Stimulated activated CD4-positive, alpha-beta T cell treated with anti-CD3 and anti-CD28 coated beads, TNF-alpha, amount 100 ng/mL, for 1 hour (primary cell): ENCODE measurements at places on chromosomes 4 and X.

GRCh38 chrX:74187211-74187610 is 116.8 kb upstream of the ZCCHC13 start:
- DNase-seq = no peak

GRCh38 chr4:172777729-172778431 is 390.7 kb upstream of the GALNT7 start:
- DNase-seq = no peak

DNA sequence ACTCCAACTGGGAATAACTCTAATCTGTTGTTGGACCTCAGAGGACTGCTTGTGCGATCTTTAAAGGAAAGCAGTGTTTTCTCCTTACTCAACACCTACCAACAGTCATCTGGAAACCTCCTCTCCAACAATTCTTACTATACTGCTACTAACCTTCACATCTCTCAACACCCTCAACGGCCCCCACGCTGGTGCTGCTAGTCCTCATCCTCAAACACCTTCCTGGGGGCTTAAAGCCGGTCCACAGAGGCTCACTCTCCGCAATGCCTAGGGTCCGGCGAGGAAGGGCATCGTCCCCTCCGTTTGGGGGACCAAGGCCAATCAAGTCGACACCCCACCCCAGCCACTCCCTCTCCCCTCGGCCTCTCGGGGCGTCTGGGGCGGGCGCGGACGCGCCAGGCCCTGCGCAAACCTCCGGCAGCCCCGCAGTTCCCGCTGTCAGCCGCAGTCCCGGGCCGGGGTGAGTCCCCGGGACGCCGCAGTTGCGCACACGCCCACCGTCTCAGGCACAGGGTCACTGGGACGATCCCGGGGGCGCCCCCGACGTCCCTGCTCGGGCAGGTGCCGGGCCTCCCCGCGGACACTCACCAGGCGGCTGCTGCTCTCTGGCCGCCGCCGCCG is 418 bp downstream of the TAB3 start:
- DNase-seq = peak; percentile 0

- no peak for DNase-seq
Observed at GRCh38 chr4:16725252-16725651, 173.2 kb downstream of the LDB2 start.

- DNase-seq = no peak
Observed at GRCh38 chr4:78781924-78782323, 5.8 kb downstream of the BMP2K start.

- DNase-seq = peak; percentile 45
Observed at GRCh38 chr4:9703391-9703790, 78.0 kb upstream of the DRD5 start.

GRCh38 chrX:54045563-54046228 is 1.4 kb upstream of the PHF8 start:
- DNase-seq = no peak

- no peak for DNase-seq
Observed at GRCh38 chr4:165398570-165398969, 19.8 kb downstream of the CPE start.

DNA sequence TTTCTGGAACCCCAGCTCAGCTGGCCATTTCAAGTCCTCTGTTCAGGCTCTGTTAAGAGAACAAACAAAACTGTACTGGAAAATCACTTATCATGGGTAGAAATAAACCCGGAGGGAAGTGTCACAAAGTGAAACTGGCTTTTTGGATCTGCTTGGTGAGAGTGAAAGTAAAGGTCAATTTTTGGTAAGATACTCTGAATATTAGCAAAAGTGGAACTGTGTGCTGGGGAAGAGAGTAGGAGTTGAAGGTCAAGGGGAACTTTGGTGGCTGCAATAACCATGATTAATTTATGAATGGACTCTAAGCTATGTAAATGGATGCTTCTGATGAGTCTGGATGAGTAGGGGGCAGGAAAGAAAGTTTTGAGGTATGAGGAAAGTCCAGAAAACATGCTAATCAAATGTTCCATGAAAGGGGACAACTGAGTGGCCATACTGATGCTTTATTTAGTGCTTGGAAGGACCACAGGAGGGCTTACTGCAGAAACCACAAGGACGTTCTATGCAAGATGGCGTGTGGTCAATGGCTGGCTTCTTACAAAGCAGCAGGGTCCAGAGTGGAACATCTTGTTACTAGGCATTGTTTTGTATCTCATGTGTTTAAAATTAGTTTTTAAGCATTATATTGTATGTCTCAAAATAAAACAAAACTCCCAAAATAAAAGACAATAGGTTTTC is 36.8 kb upstream of the TNIP3 start:
- DNase-seq = no peak

DNA sequence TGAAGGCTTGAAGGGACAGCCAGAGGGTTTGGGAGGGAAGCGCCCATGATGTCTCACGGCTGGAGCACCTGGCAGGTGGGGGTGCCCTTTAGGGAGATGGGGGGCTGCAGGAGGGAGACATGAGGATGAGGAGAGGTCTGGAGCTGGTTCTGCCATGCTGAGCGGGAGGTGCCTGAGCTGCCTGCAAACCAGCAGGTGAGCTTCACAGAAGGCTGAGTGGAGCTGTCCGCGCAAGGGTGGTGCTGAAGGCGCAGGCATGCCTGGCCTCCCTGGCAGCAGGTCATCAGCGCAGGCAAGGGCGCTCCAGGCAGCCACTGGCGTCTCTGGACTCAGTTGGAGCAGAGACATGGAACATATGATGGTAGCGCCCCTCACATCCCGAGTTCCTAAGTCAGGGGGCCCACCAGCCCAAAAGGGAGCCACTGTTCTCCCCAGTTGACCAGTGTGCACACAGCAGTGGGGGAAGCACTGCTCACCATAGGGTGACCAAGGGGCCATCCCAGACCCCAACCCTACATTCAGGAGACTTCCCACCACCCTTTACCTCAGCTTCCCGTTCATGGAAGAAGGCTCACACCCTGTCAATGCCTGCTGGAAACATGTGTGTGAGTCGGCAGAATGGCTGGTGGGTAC is 25.8 kb downstream of the ADRA2C start:
- peak; percentile 5 for DNase-seq

DNA sequence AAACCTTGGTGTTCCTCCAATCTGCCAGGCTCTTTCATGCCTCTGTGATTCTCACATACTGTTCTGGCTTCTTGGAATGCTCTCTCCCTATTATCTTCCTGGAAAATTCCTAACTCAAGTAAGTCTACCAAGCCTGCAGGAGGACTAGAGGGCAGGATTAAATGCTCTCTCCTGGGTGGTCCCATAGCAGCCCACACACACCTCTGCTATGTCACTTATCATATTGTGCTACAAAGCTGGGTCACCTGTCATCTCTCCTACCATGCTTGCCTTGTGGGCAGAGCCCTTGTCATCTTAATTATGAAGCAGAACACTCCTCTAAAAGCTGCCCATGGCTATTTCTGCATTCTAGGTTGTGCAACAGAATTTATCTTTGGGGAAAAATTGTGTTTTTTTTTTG is 344.5 kb upstream of the NOCT start:
- DNase-seq = no peak

DNA sequence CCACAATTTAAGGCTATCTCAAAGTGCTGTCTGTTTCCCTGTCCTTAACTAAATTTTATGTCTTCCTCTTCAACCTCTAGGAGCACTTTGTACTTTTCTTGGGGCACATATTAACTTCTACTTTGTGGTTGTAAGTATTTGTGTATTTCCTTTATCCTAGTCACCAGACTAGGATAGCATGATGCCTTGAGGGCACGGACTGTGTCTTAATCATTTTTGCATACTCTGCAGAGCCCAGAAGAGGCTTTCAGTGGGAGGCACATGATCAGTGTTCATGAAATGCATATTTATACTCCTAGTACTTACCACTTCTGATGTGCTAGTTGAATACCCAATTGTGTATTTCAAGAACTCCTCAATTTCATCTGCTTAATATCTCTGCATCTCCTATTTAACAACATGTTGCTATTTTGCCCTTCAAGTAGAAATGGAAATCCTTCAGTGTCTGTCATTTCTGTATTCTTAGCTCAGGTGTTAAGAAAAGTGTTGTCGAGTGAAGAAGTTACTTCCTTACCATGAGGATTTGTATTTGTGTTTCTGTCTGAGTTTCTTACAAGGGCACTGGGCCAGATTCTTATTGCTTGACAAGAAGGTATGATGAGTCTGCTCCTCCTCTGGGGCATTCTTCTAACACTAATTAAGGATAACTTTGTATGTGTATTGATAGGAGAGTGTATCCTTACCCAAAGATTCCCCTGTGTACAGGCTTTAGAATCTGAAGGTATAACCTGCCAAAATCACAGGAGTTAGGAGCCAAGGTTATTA is 28.3 kb upstream of the PGRMC2 start:
- DNase-seq = no peak

GRCh38 chr4:82785611-82786400 is 12.8 kb downstream of the SCD5 start:
- DNase-seq = no peak

DNA sequence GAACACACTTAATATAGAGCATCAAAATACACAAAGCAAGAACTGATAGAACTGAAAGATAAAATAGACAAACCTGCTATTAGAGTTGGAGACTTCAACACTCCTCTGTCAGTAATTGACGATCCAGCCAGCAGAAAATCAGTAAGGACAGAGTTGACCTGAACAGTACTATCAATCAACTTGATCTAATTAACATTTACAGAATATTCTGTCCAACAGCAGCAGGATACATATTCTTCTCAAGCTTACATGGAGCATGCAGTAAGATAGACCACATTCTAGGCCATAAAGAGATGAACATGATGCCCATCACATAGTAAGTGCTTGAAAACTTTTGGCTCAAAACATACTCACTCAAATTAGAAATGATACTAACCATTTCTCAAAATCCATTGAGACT is 196.7 kb upstream of the KLF3 start:
- DNase-seq = no peak

DNA sequence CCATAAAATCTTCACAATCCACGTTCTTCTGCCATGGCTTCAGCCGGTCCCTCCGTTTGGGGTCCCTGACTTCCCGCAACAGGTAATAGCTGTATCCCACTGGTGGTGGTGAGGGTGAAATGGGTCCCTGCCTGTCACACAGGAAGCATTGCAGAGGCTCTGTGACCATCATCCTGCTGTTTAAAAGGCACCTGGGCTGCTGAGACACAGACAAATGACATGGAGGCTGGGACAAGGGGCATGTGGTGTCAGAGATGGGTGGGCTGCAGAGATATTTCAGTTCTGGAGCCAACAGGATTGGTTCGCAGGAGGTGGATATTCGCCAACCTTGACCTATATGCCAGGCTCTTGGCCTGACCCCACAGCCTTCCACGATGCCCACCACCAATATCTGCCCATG is 82.1 kb downstream of the JAKMIP1 start:
- no peak for DNase-seq
